Activated T-helper 9 cell treated with anti-CD3 and anti-CD28 coated beads, Interleukin-2, amount 50 U/mL, for 16 hours (primary cell): ENCODE measurements at places on chromosomes 2 and 18.

DNA sequence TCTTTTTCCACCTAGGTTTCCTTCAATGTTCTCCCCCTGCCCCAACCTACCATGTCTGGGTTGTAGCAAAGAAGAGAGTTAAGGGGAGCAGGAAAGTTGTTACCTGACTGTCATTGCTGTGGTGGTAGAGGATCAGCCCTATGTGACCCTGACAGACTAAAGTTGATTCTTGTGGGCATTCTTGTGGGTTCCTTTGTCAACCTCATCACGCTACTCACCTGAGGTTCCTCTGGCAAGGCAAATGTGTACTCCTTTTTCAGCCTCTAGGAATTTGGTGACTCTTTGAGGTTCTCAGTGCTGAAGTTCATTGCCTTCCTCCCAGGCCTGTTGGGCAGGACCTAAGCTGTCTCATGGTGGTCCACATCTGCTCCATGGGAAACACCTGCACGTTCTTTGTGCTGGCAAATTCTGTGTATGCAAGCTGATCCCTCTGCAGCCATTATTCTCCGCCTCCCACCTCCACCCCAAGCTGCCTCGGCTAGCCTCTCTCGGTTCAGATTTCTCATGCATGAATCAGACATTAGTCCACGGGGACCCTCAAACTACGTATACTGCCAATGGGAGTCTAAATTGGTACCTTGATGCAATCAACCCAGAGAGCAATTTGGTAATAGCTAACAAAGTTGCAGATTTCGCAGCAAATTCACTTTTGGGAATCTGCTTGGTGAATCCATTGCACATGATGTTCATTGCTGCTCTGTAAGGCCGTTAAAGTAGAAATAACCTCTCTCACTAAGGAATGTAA lies 1.5 kb upstream of the GMCL1 start:
- no peak for DNase-seq

DNA sequence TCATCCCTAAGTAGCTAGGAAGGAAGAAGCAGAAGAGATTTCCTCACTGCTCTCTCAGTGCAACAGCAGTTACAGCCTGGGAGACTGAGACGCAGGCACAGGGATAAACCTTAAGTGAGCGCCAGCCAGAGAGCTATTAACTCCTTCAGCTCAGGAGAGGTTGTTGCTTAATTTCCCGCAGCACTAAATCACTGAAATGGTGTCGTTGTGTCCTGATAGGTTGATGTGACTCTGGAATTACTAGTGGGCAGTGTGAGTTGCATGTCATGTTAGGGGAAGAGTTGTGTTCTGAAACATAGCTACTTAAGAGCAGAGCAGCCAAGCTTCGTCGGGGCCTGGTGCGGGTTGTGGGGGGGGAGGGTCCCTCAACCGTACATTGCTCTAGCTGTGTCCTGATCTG lies 225.8 kb downstream of the NAPG start:
- no peak for DNase-seq

- DNase-seq: no peak
Measured at GRCh38 chr2:151796774-151797173, 31.4 kb downstream of the ARL5A start.

DNA sequence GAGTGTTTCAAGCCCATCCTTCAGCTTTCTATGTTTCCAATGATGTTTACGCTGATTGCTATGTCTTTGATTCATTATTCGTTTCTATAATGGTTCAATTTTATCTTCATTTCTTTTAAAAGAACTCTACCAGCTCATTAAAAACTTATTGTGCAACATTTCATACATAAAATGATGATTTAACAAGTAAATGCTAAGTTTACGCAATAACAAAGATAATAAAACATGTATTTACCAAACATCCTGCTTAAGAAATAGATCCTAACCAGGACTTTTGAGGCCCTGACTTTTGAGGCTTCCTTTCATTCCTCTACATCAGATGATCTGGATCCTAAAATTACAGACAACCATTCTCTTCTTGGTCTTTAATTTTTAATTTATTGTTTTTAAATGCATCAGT lies 86.5 kb upstream of the DLGAP1 start:
- DNase-seq: no peak

DNA sequence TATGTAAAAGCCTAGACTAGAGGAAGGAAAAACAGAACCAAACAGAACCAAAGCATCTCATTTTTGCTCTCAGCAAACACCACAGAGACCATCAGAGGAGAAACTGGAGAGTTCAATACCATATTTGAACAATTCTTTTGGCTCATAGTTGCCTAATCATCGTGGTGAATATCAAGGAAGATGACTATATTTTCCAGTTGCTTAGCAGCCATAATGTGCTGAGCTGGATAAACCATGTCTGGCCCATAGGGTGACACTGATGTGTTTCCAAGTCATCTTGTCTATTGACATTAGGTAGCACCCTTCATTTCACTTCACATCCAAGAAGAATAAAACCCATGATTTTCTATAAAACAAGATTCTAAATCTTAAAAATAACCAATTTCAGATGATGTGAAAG lies 5.9 kb upstream of the XRCC5 start:
- DNase-seq: no peak

DNA sequence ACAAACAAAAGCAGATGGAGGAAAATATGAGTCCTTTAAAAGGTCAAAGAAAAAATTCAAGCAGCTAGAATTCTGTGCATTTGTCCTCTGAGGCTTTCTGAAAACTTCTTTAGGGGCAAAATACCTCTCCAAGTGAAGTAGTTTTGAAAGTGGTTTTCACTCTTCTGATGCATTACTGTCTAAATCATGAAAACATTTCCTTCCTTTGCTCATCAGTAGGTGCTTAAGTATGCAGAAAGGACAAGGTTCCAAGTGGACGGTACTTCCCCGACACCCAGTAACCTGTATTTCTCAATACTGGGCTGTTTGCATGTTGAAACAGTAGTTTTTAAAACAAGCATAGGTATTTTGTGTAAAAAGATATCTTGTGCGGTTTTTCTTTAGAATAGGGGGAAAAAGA lies 189.1 kb upstream of the ERBB4 start:
- DNase-seq: no peak

DNA sequence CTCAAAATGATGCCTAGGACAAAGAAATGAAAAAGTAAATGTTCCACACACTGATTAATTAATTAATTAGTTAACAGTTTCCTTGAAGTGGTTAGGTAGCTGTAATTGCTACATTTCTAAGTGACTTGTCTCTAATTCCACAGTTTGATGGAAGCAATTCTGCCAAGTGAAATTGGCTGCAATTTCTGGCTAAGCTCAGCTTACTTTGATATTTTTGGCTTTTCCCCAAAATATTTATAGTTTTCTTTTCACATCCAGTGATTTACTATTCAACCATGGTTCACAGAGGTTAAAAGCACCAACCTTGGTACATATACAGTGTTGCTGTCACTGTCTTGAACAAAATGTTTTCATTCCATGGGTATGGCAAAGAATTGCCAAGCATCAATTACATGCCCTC lies 459.5 kb upstream of the CDH20 start:
- DNase-seq: no peak

- DNase-seq: no peak
Measured at GRCh38 chr2:232928551-232929302, 58.7 kb downstream of the SNORC start.

GRCh38 chr2:129748250-129748649 lies 231.2 kb upstream of the RAB6C start:
- DNase-seq: no peak

- DNase-seq: no peak
Measured at GRCh38 chr18:29028560-29028959, 851.6 kb upstream of the CDH2 start.

- no peak for DNase-seq
Measured at GRCh38 chr18:48983793-48984437, 33.1 kb upstream of the SMAD7 start.

- no peak for DNase-seq
Measured at GRCh38 chr2:118325321-118325955, 237.2 kb downstream of the INSIG2 start.

DNA sequence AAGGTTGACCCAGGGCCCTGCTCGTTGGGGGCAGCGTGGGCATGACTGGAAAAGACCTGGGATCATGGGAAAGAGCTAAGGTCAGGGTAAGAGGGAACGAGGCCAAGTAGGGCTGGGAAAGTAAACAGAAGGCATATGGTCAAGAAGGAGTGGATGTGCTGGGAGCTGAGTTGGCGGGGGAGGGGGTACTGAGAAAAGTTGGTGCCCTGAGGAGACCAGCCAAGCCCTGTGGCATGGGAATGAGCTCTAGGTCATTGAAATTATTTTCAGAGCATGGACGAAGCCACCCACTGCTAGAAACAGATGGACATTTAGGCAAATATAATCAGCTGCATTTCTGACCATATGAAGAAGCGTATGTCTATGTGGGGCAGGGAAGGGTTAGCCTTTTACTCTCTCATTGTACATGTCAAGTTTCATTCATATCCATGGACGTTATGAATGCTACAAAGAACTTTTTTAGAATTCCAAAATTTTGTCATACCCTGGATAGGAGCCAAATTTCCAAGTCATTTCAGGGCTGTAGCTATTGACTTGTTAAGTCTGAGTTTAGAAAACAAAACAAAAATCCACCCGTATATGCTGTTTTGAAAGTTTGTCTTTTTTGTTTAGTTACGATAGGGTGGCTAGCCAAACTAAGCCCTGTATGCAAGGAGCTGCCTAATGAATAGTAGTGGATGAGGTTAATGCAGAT lies 19.1 kb downstream of the MAPRE2 start:
- DNase-seq: no peak

DNA sequence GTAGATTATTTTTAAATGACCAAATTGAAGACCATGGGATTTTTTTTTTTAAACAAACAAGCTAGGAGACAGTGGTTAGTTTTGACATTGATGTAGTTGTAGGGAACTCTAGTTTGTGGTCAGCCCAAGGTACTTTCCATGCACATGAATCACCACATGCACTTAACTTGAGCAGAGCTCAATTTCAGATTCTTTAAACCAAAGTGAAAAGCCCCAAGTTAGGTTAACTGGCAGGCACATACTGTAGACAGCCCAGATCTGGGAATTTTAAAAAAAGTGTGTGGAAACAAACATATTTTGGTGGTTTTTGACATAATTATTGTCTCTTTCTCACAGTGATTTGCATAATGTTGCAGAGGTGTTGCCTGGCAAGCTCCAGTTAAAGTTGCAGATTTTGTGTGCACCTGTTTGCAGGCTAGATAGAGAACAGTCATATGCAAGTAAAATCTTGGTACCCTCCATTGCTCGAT lies 88.4 kb downstream of the BCL2L11 start:
- DNase-seq: no peak

GRCh38 chr2:69546646-69547045 lies 96.9 kb downstream of the AAK1 start:
- no peak for DNase-seq

DNA sequence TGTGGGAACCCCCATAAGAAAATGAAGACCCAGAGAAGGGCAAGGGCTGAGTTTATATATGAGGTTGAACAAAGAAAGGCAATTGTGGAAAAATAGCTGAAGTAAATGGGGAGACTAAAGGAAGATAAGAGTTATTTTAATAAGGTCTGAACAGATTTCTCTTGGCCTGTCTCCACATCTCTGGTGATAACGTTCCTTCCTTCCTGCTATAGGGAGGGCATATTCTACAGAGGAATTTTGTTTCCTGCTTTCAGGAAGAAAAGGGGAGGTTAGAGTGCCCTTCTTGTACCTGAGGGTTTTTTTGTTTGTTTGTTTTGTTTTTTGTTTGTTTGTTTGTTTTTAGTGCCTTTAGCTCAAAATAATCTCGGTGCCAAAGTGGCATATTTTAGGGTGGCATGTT lies 31.6 kb downstream of the MOGAT1 start:
- no peak for DNase-seq

DNA sequence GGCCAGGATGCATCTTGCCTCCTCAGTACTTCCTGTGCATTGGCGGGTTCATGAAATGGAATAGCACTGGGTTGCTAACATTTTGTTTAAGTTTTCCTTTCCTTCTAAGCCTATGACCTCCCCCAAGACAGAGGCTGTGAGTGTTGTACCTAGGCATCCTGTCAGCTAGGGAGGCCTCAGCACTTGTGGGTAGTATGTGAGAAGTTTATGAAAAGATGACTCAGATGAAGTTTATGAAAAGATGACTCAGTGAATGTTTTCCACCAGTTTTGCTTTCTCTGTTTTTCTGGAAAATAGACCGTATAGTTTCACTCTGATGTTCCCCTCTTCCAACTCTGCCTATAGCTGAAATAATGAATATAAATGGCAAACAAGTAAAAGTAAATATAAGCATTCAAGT lies 412.9 kb downstream of the TMEM182 start:
- no peak for DNase-seq

DNA sequence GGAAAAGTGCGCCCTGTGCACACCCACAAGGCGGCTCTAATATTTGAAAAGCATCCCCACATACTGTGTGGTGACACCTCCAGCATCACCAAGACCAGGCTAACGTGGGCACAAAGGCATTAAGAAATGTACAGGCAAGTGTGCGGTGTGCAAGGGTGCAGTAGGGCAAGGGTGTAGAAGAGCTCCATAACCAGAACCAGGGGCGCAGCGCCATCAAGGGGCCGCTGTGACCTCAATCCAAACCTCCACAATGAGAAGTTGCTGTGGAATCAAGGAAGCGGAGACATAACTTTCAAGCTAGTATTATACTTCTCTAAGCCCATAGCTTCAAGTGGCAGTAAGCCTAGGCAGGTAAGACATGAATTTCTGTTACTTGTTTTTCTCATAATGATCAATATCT lies 13.0 kb downstream of the L3MBTL4 start:
- no peak for DNase-seq

DNA sequence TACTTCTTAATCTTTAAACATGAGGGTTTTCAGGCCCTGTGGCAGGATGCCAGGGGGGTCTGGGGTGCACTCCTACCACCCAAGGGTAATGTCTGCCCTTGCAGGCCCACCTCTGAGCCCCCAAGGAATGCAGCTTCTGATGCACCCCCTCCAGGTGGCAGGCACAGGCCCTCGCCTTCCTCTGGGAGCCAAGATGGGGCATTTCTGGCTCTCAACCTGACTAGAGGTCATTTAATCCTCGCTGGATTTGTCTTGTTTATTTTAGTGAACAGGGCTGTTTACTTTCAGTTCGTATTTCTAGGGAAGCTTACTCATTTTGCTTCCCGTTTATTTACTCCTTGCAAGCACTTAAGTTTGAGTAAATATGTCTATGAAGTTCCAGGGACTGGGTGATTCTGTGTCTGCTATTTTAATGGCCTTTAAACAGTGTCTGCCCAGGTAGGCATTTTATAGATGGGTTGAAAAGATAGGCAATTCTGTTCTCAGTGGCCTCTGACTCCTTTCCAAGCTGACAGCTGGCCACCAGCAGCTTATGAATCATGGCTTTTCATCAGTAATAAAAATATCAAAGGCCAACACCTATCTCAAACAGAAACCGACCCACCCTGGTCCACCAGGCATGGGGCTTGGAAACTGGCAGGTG lies 11.1 kb upstream of the DNPEP start:
- no peak for DNase-seq

GRCh38 chr2:233807966-233808935 lies 30.1 kb downstream of the MROH2A start:
- DNase-seq: no peak

GRCh38 chr2:3838348-3838747 lies 135.0 kb downstream of the DCDC2C start:
- no peak for DNase-seq

- DNase-seq: no peak
Measured at GRCh38 chr2:15943378-15944280, 3.3 kb downstream of the MYCN start.

GRCh38 chr2:112181571-112182290 lies 43.5 kb downstream of the FBLN7 start:
- peak; percentile 68 for DNase-seq

GRCh38 chr2:72893594-72894319 lies 6.5 kb downstream of the SPR start:
- no peak for DNase-seq
